Central memory CD4-positive, alpha-beta T cell (primary cell): ENCODE measurements at places on chromosomes 12 and 14.

DNA sequence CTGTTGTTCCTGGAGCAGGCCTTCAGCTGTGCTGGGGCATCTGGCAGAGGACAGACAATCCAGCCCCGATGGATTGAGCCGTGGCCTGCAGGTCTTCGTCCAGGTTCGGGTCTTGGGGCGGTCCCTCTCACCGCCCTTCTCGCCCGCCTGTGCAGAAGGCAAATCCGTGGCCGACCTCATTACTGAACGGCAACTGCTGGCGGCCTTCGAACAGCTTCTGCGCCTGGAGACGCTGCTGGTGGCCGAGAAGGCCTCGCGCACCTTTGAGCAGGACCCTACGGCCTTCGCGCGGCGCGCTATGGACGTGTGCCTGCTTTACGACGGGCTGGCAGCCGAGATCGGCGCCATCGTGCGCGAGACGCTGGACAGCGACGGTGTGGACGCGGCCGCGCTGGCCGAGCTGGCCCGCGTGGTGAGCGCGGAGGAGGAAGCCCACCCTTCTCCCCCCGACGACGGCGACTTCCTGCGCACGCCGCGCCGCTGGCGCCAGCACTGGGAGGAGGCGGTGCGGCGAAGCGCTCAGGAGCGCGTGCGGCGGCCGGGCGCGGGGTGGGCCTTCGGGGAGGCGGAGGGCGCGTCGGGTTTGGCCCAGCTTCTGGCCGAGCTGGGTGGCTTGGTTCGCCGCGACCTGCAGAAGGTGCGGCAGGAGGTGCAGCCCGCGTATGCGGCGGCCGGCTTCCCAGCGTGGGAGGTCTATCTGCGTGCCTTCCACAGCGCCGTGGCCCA is 7.6 kb downstream of the EXOC3L4 start:
- DNase-seq, result no peak

DNA sequence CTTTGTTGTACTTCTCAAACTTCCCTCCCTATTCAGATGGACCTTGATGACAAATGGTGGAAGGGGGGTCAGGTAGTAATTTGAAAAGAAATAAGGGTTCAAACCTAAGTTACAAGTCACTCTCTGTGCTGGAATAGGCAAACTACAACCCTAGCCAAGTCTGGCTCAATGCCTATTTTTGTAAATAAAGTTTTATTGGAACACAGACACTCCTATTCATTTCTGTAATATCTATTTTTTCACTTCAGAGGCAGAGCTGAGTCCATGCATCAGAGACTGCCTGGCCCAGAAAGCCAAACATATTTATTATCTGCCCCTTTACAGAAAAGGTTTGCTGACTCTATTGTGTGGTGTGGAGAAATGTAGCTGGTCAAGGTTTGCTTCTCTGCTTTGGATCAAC is 78.4 kb upstream of the RIN3 start:
- DNase-seq, result no peak

- DNase-seq, result no peak
Measured at GRCh38 chr12:131348231-131348630, 362.7 kb upstream of the SFSWAP start.

DNA sequence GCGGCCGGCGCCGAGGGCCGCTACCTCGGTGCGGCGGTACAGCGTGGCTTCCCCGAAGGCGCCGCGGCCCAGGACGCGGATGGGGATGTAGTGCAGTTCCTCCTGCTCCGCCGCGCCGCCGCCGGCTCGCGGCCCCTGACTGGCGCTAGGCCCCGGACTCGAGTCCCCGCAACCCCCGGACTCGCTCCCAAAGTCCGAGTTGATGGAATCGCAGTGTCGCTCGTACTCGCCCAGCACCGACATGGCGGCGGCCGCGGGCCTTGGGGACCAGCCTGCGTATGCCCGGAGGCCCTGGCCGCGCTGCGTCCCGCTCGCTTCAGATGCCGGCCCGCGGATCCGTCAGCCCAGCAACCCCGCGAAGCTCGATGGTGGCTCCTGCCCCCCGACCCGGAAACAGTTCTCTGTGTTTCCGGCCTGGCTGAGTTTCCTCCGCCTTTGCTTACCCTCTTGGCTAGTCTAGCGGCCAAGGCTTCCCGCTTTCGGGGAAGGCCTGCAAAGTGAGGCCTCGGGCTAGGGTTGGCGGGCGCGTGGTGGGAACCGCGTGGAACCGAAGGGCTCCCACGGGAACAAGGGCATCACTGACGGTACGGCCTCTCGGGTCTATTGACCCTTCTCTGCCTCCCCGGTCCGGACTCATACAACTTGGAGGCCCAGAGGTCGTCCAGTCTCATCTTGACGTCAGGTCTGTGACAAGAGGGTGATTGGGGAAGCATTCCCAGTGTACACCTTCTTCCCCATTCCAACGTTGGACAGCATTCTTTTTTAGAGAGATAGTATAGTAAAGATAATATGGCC is at the start of gene NEK9:
Gene NEK9, minus strand, starts transcription at position 370 of the 795 bp plus-strand sequence. Its CDS starts 127 bp downstream, at position 243.
- peak; percentile 82 for DNase-seq

DNA sequence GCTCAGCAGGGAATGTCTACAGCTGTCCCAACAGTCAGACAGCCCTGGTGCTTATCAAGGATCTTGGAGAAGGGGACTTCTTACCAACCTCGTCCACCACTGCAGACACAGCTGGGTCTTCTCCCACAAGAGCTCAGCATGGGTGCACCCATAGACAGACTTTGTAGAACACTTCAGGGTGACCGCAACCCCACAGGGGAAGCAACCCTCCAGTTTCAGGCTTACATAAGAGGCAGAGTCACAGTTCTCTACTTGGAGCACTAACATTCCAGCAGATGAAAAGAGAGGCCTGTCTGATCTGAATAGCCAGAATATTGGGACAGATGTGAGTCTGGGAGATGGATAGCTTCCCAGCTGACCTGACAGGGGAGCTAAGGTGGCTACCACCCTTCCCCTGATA is 3.5 kb upstream of the CLEC1A start:
- no peak for DNase-seq

- DNase-seq, result no peak
Measured at GRCh38 chr14:70748422-70748821, 60.9 kb downstream of the MAP3K9 start.

GRCh38 chr12:3170423-3171194 is 93.4 kb downstream of the TSPAN9 start:
- DNase-seq, result no peak

DNA sequence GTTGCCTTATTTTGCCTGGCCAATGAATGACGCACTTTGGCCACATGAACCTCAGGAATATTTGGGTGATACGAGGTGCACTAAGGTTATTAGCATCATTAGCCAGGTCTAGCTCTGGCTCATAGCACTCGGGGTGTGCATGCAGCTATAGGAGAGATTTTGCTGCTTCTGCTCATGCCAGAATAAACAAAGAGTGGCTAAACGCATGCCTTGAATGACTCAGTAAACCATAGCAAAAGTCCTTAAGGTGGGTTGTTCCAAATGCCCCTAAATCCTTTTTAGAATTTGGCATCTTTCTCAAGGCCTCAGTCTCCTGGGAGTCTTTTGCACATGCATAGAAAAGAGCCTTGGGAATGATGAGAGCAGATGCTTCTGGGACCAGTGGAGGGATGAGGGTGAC is 343.7 kb upstream of the FKBP4 start:
- no peak for DNase-seq

DNA sequence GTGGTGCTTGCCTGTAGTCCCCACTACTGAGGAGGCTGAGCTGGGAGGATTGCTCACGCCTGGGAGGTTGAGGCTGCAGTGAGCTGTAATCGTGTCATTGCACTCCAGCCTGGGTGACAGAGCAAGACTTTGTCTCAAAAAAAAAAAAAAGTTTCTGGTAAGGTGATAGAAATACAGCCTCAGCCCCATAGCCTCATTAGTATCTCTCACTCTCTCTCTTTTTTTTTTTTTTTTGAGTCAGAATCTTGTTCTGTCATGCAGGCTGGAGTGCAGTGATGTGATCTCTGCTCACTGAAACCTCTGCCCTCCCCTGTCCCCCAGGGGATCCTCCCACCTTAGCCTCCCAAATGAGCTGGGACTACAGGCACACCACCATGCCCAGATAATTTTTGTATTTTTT is 19.2 kb downstream of the MTHFD1 start:
- DNase-seq, result no peak

GRCh38 chr12:114976372-114976771 is 292.4 kb upstream of the TBX3 start:
- no peak for DNase-seq

DNA sequence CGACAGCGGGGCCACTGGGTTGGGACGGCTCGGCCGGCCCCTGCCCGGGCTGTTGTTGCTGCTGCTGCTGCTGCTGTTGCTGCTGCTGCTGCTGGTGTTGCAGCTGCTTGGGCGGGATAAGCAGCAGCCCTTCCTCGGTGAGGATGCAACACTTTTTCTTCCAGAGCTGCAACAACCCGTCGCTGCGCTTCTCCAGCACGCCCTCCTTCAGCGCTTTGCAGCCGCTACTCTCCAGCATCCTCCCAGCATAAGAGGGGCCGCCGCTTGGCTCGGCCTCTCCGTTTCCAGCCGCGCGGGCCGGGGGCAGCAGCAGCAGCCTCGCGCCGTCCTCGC is 529 bp downstream of the PHLDA1 start:
- DNase-seq, result no peak

- no peak for DNase-seq
Measured at GRCh38 chr12:57614178-57614947, 3.1 kb downstream of the ARHGEF25 start.

DNA sequence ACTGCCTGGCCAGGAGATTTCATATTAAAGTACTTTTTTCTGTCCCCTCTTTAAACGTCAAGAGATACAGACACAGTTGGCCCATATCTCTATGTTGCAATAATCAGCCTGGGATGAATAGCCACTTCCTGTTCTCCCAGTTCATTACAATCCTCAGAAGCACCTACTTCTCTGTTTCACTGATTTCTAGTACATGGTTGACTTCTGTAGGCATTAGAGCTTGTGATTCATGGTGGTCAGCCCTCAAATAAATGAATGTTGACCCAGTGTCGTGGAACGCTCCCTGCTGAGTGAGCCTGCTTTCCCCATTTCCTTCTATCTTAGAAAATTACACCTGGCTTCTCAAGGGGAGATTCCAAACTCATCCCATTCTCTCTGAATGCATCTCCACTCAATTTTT is 416.7 kb downstream of the PDZRN4 start:
- DNase-seq, result no peak

- DNase-seq, result peak; percentile 37
Measured at GRCh38 chr14:97177016-97177415, 379.8 kb downstream of the VRK1 start.

DNA sequence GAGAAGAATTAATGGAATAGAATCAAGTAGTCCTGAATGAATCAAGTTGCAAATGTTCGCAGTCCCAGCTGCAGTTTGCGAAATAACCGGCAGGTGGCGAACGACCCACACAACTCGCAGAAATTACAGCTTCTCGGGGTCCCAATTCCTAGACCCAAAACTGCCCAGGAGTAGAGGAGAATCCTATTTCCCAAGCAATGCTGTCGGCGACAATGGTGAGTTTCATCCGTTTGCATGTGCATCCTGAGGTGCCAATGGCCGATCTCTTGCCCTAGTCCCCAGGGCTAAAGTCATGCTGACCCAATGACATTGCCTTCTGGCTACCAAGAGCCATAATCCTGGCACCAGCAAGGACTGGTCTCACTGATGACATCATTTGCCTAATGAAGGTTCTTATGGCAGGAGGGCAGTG is 8.5 kb upstream of the ASCL1 start:
- peak; percentile 9 for DNase-seq

GRCh38 chr12:1351926-1352325 is 242.5 kb downstream of the FBXL14 start:
- no peak for DNase-seq

- DNase-seq, result no peak
Measured at GRCh38 chr12:58801986-58802385, 118.3 kb downstream of the LRIG3 start.

DNA sequence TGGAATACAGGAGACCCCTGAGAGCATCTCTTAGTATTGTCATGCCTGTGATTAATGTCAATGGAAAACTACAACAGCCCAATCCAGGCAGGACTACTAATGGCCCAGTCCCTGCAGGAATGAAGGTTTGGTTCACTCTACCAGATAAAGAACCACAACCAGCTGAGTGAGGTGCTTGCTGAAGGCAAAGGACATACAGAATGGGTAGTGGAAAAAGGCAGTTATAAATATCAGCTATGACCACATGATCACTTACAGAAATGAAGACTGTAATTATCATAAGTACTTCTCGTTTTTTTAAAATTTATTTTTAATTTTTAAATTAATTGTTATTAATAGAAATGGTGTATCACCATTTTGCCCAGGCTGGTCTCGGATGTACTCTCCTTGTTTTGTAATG is 17.2 kb upstream of the LPCAT3 start:
- no peak for DNase-seq

DNA sequence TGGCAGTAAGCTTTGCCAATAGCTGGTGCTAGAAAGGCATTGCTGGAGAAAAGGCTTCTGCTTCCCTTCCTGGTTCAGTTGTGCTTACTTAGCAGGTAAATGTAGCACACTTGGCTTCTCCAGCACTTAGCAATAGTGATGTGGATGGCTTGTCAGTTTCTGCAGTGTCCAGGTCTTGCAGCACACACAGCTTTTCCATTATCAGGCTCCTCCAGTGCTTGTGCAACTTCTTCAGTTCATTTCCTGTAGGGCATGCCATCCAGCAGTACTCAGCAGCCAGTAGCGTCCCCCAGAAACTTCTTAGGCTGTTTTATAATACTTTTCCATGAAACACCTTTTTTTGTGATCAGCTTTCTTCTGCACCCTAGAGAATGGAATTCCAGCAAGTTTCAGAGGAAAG is 154.6 kb downstream of the SLC6A15 start:
- no peak for DNase-seq

DNA sequence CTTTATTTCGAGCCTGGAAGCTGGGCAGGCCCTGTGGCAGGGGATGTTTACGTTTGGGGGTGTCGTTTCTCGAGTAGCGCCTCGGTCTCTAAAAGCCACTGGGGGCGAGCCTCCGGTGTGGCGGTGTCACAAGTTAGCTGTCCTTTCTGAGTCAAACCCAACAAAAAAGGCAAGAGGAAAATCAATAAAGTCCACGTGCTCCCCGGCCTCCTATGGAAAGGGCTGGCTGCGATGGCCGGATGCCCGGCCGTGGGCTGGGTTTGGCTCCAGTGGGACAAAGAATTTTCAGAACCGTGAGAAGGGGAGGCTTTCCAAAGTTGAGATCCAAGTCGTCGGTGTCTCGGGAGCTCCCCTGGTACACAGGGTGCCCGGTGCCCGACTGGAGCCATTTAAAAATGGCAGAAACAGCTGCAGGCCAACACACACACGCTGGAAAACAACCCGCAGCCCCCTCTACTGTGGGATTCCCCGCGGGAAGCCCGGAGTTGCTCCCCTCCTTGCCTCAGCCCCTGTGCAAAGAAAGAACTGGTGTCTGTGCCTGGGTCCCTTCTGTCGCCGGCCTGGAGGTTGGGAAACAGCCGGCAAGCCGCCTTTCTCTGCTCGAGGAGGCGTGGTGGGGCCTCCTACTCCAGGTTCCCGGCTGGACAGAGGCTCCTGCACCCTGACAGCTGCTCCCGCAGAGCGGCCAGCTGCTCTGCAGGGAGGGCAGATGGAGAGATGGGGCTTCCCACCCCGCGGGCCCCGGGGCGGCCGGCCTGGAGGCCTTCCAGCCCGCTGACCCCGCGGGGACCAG is 1.9 kb downstream of the BCL7A start:
- no peak for DNase-seq

GRCh38 chr14:59540852-59541251 is 35.8 kb downstream of the CCDC175 start:
- no peak for DNase-seq
